Right forelimb (tissue), 1 donor: ENCODE measurements at places on chromosomes 5 and 9.

- no peak for DNase-seq
Observed at GRCh38 chr5:37915097-37915736, 75.4 kb upstream of the GDNF start.

DNA sequence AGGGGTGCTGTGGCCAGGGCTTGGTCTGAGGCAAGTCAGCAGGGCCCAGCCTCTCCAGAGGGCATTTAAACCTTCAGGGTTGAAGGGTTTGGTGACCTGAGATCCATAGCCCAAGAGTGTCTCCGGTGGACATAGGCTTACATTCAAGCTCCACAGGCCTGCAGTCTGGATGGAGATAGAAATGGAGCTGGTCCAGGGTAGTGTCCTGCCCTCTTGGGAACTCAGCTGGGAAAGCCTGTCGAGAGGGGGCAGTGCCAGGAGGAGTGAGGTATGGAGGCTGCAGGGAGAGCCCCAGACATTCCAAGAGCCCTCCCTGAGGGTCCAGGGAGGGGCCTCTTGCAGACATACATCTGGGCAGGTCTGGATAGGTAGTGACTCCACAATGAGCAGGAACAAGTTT, 177.0 kb upstream of the MVB12B start:
- no peak for DNase-seq

DNA sequence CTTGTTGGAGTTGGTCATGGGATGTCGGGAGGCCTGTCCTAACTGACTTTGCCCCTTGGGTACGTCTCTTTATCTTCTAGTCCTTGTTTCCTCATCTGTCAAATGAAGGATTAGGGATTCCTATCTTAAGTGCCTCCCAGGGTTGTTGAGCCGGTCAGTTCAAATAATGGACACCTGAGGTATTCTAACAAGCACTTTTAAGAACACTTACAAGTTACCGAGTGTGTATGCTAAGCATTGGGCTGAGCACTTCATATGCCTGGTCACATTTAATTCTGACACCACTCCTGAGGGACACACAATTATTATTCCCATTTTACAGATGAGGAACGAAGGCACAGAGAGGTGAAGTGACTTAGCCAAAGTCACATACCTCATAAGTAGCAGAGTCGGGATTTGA, 37.1 kb downstream of the CAMK2A start:
- DNase-seq, result no peak

DNA sequence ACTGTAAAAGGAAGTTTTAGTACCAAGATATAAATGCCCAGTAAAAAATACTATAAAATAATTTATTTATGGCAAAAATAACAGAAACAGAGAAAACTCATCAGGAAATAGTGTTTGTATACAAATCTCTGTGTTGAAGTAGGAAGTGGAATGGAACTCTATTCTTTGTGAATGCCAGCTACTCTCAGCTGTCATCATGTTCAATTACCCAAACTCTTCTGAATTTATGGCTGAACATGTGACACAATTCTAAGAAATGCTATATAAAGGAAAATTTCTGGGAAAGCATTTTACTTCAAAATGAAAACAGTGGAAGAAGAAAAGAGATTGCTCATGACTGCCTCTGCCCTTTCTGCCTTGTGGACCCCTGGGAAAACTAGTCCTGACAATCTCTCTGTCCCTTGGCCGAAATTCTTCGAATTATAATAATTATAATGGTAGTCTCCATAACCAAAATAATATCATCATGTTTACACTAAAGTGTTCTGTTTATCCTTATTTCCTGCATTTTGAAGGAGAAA, 522.3 kb upstream of the ST8SIA4 start:
- no peak for DNase-seq

- no peak for DNase-seq
Observed at GRCh38 chr5:110477911-110478310, 248.6 kb downstream of the TMEM232 start.

GRCh38 chr9:20495098-20495497, 127.2 kb downstream of the MLLT3 start:
- DNase-seq, result no peak

GRCh38 chr5:173293817-173294672, 34.2 kb downstream of the STC2 start:
- DNase-seq, result peak; percentile 89

GRCh38 chr9:35001285-35001677, 11.7 kb downstream of the DNAJB5 start:
- DNase-seq, result no peak

DNA sequence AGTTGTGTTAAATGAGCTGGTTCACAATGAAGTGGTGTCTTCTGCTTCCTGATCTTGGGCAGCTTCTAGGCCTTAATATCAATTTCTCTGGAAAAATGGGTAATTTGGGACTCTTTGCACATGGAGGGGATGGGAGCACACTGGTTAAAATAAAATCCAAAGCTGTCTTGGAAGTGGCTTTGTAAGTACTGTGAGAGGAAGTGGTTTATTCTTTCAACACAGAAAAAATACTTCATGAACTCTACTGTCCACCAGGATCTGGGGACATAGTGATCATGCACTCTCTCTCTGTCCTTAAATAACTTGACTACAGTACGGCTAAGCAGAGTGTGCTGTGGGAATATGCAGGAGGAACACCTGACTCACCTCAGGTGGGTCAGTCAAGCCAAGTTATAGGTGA, 2.4 kb downstream of the PCYOX1L start:
- no peak for DNase-seq

DNA sequence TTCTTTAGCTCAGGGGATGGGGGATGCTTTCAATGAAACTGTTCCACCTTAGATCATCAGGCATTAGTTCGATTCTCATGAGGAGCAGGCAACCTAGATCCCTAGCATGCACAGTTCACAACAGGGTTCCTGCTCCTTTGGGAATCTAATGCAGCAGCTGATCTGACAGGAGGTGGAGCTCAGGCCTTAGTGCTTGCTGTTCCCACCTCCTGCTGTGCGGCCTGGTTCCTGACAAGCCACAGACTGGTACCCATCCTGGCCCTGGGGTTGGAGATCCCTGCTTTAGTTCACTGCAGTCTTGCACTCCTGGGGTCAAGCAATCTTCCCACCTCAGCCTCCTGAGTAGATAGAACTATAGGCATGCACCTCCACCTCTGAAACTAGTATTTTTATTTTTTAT, 1369.8 kb upstream of the NUDT12 start:
- no peak for DNase-seq
